ENCODE measurements at places on chromosomes 11 and 22.

GRCh38 chr11:113474362-113475159 lies 637 bp downstream of the DRD2 start:
- no peak for DNase-seq

- no peak for DNase-seq
These were observed 532.1 kb upstream of the B3GAT1 start for GRCh38 chr11:134944131-134944530.

DNA sequence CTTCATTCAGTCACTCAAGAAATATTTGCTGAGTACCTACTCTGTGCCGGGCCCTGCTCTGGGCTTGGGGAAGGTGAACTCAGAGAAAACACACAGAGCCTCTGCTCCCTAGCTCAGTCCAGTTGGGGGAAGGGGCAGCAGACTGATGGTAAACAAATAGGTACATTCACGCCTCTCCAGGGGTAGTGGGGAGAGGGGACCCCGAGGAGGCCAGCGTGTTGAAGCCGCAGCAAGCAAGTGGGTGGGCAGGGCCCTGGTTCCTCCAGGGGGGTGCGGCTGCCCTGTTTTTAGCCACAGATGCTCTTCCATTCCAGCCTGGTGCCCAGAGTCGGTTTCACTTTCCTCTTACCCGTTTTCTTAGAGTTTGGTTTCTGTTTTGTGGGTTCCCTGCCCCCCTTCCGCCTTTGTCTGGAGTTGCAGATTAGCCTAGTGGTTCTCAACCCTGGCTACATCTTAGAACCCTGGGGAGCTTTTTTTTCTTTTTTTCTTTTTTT lies 8.7 kb downstream of the DRAP1 start:
- DNase-seq: no peak

DNA sequence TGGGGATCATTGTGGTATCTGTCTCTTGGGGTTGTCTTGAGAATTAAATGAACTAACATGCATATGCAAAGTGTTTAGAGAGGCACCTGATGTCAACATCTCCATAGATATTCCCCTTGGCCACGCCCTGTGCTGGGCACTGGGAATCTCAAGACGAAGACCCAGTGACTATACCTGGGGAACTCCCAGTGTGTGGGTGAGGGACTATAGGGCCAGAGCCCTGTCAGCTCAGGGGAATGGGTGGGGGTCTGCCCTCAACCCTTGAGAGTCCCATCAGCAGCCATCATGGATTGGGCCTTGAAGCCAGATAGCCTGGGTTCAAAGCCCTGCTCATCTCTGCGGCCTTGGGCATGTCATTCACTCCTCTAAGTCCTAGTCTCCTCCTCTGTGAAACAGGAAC lies 21.6 kb upstream of the LMO1 start:
- DNase-seq: no peak

DNA sequence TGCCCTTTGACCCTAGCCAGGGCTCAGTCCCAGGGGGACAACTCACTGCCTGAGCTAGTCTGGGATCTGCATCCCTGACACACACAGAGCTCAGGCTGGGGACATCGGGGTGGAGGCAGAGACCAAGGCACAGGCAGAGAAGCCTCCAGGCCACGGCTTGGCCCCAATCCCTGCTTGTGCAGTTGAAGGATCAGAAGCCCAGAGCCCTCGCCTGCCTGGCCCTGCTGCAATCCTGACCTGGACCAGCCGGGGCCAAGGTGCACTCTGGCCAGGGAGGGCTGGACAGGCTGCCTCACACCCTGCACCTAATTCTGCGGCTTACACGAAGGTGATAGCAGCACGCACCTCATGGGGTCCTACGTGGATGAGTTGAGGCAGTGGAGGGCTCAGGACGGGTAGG lies 34.6 kb downstream of the WNT7B start:
- DNase-seq: no peak

DNA sequence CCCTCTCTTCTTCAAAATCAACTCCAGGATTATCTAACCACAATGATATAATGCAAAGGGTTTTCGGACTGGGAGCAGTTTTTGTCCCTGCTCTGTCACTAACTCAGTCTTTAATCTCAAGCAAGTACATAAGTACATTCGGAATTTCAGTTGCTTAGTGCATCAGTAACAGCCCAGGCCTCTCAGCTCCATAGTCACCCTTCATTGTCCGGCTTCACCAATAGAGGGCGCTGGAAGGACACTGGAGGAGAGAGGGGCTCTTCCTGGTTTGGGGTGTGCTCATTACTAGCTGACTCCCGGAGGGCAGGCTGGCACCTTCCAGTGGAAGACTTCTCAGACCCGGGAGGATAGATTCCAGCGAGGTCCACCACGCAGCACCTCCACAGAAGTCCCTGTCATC lies 90.4 kb upstream of the PDGFD start:
- DNase-seq: no peak

DNA sequence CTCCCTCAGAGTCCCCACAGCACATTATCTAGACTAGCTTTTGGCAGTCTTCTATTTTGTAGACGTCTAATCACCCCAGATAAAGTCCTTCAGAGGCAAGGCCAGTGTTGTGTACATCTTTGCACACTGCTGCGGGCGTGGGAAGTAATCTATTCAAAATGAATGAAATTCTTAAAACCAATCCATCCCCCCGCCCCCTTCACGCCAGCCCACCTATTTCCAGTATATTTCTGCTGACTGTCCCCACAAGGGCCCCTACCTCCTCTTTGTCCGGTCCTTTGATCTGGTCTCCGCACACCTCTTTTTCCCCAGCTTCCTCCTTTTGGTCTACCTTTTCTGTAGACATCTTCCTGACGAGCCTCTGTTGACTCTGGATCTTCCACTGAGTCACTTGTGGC lies 375 bp downstream of the BSCL2 start:
- DNase-seq: no peak

DNA sequence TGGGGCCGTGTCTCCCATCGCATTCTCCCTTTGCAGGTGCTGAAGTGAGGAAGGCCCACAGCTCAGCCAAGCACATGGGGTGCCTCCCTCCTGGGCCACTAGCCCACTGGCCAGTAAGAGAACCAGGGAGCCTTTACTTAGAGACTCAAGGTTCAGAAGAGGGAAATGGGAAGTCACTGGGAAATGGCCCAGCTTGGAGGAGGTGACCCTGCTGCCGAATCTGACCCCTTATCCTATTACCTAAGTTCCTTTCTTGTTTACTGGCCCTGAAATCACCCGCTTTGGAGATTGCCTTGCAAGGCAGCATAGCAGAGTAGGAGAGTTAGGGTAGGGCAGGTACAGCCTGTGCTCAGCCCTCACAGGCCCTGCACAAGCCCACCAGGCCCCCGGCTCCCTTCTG lies 24.4 kb downstream of the UPB1 start:
- no peak for DNase-seq

DNA sequence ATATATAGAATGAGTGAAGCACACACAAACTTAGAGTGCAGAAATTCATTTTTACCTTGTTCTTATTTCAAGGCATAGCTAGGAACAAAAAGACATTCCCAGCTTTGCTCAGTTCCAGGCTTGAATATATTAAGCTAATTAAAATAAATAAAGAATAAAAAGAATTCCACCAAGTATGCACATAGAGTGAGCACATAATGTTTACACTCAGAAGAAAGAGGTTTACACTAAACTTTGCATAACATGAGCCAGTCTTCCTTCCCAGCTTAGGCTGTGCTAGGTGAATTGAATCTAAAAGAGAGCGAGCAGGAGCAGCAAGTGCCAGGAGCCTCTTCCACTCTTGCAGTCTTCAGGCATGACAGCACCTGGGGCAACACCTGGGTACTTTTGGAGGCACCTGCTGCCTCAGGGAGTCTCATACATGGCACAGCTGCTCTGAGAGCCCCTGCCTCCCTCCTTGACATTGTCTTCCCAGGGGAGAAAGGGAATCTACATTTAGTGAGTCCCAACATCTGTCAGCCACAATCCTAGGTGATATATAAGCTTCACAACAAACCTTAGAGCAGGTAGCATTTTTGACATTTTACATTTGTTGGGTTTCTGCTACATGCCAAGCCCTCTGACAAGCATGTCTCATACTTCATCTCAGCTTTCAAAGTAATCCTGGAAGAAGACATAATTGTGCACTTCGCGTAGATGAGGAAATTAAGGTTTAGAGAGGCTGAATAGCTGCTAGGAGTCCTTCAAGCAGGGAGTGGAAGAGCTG lies 732.7 kb upstream of the TENM4 start:
- DNase-seq: no peak

DNA sequence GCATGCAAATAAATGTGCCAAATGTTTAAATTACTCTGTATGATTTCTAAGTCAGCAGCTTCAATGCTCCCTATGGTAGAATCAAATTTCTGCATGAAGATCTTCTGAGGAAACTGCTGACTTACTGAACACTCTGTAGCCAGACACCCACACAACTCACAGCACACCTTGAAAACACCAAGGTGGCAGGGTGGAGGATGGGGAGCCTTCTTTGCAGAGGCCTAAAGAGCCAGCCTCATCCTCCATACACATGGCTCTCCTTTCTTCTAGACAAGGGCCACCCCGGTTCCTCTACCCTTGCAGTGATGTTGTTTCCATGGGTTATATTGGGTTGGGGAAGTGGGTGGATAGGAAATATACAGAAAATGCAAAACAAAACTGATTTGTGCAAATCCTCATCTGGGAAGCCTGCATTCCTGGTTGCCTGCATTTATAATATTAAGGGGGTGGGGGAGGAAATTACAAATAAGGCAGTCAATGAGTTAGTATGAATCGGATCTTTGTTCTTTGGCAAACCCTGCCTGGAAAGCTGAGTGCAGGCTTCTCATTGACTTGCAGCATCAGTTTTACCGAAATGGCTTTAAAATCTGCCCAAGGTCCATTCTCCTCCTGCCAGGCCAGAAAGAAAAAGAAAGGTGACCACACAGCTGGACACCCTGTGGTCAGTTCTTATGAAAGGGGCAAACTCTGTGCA lies 15.8 kb upstream of the ETS1 start:
- no peak for DNase-seq

DNA sequence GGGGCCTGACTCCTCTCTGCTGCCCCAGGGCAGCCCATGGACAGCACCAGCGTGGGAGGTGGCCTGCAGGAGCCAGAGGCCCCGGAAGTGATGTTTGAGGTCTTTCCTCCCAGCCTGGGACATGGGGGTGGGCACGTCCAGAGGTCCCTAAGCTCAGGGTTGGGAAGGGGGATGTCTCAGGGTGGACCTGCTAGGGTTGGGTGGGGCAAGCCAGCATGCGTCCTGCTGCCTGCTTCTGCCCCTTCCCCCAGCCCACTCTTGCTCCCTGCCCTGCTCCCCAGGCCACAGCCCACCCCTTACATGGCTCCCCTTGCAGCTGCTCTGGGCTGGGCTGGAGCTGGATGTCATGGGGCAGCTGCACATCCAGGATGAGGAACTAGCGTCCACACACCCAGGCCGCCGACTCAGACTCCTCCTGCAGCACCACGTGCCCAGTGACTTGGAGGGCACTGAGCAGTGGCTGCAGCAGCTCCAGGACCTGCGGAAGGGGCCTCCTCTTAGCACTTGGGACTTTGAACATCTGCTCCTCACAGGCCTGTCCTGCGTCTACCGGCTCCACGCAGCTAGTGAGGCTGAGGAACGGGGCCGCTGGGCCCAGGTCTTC lies 1.3 kb downstream of the FAM180B start:
- no peak for DNase-seq

GRCh38 chr22:22655452-22656290 lies 11.3 kb downstream of the GGTLC2 start:
- no peak for DNase-seq

DNA sequence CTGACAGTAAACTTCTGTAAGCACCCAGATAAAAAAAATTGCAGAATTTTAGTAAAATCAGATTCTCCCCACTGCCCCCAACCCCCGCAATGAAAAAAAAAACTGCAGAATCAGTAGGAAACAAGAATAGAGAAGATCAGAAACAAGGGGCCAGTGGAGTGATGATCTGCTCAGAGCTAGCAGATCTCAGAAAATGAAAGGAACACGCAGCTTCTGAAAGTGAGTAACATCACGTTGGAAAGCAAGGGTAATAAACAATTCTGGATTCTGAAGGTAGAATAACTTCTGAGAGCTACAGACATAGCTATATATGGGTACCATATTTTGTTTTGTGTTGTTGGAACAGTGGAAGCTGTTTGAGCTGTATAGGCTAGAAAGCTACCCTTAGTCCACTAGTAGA lies 23.2 kb downstream of the ACAT1 start:
- DNase-seq: no peak

DNA sequence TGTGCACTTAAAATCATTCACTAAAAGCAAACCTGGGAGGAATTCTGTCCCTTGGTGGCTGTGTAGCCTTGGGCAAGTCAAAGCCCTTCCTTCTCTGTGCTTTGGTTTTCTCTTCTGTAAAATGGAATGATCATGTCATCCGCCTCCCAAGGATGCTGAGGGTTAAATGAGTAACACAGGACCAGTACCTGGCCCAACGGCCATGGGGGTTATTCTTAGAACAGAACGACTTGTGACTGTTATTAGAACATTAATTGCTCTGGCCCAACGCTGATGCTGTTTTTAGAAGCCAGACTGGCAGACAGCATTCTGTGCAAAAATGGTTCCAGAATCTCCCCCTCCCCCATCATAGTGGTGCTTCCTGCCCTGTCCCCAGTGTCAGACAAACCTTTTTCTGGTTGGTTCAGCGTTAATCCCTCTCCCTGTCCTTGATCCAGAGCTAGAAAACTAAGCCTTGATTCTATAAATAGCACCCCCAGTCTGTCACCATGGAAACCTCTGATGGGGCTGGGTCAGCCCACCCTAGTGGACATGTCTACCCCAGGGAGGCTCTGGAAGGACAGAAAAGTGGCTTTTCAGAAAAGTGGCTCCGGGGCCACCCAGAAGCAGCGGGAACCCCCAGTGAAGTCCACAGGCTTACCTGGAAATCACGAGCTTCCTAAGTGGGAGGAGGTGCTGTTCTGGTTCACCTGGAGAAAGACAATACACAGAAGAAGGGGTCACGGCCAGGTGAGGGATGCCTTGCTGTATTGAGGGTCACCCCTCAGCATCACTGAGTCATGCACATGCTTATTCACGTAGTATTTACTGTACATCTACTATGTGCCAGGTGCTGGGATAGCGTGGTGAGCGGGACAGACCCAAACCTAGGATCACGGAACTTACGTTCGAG lies 15.5 kb upstream of the TFIP11 start:
- no peak for DNase-seq

- DNase-seq: peak; percentile 18
These were observed at the start of gene MYRF for GRCh38 chr11:61752117-61752924. Gene MYRF, plus strand, starts transcription at chr11:61752636. Its CDS starts 109 bp downstream, at chr11:61752745.

GRCh38 chr11:67670316-67671210 lies 3.9 kb downstream of the ALDH3B2 start:
- no peak for DNase-seq
